ENCODE measurements at places on chromosomes 13 and 19. TPM values are rescaled to one million over a fixed set of nuclear protein-coding genes. Genes with fewer than 3 reads are reported as not detected.

The PGLYRP2 gene
- polyA plus RNA-seq, result 0.49 TPM

The OR2Z1 gene
- not detected for polyA plus RNA-seq

The LGI4 gene
- polyA plus RNA-seq, result not detected

The ZNF528 gene
- polyA plus RNA-seq, result 8.8 TPM

The NTN5 gene
- polyA plus RNA-seq, result not detected

The PDE4A gene
- 7.5 TPM for polyA plus RNA-seq

The BCAM gene
- polyA plus RNA-seq, result not detected

The EDDM13 gene
- 1.8 TPM for polyA plus RNA-seq

The CTXN1 gene
- not detected for polyA plus RNA-seq

The IGLON5 gene
- polyA plus RNA-seq, result not detected

The BST2 gene
- 192 TPM for polyA plus RNA-seq

The MEGF8 gene
- polyA plus RNA-seq, result 0.41 TPM

The PROZ gene
- polyA plus RNA-seq, result not detected

The SIGLEC5 gene
- polyA plus RNA-seq, result not detected

The FAAP24 gene
- 2.5 TPM for polyA plus RNA-seq

The SHISA7 gene
- not detected for polyA plus RNA-seq

The ZNF230 gene
- polyA plus RNA-seq, result 3.4 TPM

The OLFM2 gene
- polyA plus RNA-seq, result 4.6 TPM

The CEACAM20 gene
- polyA plus RNA-seq, result not detected

The ZNF415 gene
- 1.4 TPM for polyA plus RNA-seq

The C19orf38 gene
- polyA plus RNA-seq, result not detected

The KIRREL2 gene
- not detected for polyA plus RNA-seq

The TBXA2R gene
- polyA plus RNA-seq, result 7.6 TPM

The MEIOSIN gene
- not detected for polyA plus RNA-seq

The CAPN12 gene
- 19.5 TPM for polyA plus RNA-seq

The ZNF211 gene
- polyA plus RNA-seq, result 17.9 TPM

The SKA3 gene
- polyA plus RNA-seq, result not detected

The IGFL3 gene
- polyA plus RNA-seq, result not detected

The NXNL1 gene
- not detected for polyA plus RNA-seq

The TRAPPC5 gene
- polyA plus RNA-seq, result 155 TPM

The LPAR6 gene
- 34.2 TPM for polyA plus RNA-seq

The STARD13 gene
- polyA plus RNA-seq, result not detected

The CYP4F8 gene
- not detected for polyA plus RNA-seq

The FFAR3 gene
- polyA plus RNA-seq, result not detected

The SYCN gene
- polyA plus RNA-seq, result not detected

The KATNAL1 gene
- 5.6 TPM for polyA plus RNA-seq

The MYH14 gene
- polyA plus RNA-seq, result not detected

The ACP5 gene
- polyA plus RNA-seq, result 11.8 TPM

The MICOS13 gene
- polyA plus RNA-seq, result 117 TPM

The NUP62 gene
- 73.7 TPM for polyA plus RNA-seq

The PIK3R2 gene
- polyA plus RNA-seq, result 5.7 TPM
